ENCODE measurements at places on chromosomes 11 and 22. TPM values are rescaled to one million over a fixed set of nuclear protein-coding genes. Genes with fewer than 3 reads are reported as not detected.
A peak's percentile ranks its signal among the peaks of the same experiment; 100 is the strongest.

APOBEC3F gene
- total RNA-seq = 0.49 TPM

MLC1 gene
- total RNA-seq = 4.3 TPM

OVCH2 gene
- total RNA-seq = 1.2 TPM

DNA sequence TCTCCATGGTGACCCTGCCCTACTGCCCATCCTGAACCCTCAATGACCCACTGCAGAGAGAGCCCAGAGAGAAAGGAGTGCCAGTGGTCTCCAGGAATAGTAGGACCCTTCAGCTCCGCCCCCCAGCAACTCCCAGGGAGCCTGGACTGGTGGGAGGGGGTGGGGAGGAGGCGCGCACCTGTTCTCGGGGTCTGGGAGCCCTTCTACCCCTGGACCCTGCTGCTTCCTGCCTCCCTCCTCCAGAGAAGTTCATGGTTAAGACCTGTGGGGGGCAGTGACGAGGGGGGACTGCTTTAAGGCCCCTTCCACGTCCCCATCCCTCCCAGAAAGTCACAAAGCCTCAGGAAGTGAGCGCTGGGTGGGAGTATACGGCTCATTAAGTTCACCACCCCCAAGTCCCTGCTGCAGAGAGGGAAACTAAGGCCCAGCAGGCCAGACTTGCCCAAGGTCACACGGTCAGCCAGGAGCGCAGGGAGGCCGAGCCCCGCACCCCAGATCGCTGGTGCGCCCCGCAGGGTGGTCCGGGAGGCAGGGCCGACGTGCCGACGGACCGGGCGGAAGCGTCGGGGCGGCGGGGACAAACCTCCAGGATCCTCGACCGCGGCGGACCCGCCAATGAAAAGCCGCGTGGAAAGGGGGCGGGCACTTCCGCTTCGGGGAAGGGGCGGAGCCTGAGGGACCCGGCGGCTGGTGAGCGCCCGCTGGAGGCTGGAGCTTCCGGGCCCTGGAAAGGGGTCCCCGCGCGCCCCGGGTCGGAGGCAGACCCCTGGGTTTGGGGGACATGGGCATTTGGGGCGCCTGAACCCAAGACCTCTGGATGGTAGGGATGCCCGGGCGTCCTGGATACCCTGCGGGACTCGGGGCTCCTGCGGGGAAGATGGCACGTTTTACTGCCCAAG is at the start of the genes NUDT22 and TRPT1:
NUDT22 (plus strand) TSS at position 667 of the 899 bp plus-strand sequence. CDS start 379 bp downstream, outside the sequence.
TRPT1 (minus strand) TSS at position 579 of the 899 bp plus-strand sequence; CDS start at position 253, 326 bp downstream.
- H3K4me1 ChIP-seq = peaks cover 13% of the 10 kb centered on the region
- no peaks in the 10 kb centered on the region for H3K36me3 ChIP-seq
- H3K27ac ChIP-seq = peak within 1 kb of the TSS; percentile 93
- no peaks in the 10 kb centered on the region for H3K27me3 ChIP-seq
- peak within 1 kb of the TSS; percentile 96 for H3K4me3 ChIP-seq
- no peak for DNase-seq

DNA sequence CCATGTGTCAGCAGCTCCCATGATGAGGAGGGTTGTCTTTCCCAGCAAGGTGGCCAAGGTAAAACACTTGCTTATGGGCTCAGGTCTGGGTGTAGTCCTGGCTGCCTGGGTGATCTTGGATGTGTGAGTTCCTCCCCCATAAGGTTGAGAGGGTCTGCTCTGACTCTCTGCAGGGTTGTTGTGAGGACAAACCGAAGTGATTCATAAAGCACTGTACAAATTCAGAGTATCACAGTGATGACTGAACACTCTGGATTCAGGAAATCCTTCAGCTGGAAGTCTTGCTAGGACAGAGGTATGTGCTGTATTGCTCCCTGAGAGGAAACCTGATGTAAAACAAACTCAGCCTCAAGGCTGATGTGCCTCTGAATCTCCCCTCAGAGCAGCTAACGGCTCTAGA is 220.9 kb upstream of the PITPNB start:
- no peak overlapping the region for H3K4me3 ChIP-seq
- no peak for DNase-seq
- H3K36me3 ChIP-seq = no peaks in the 10 kb centered on the region
- no peaks in the 10 kb centered on the region for H3K27me3 ChIP-seq
- H3K4me1 ChIP-seq = peaks cover 6% of the 10 kb centered on the region

GRCh38 chr22:37279331-37280181 is 2.8 kb upstream of the CYTH4 start:
- H3K4me1 ChIP-seq = no peaks in the 10 kb centered on the region
- H3K27ac ChIP-seq = no peak overlapping the region
- H3K36me3 ChIP-seq = no peaks in the 10 kb centered on the region
- no peaks in the 10 kb centered on the region for H3K27me3 ChIP-seq
- H3K4me3 ChIP-seq = no peak overlapping the region
- DNase-seq = no peak

GRCh38 chr11:79371152-79371551 is 69.7 kb downstream of the TENM4 start:
- no peak overlapping the region for H3K27ac ChIP-seq
- H3K36me3 ChIP-seq = no peaks in the 10 kb centered on the region
- no peak overlapping the region for H3K4me3 ChIP-seq
- no peaks in the 10 kb centered on the region for H3K27me3 ChIP-seq
- H3K4me1 ChIP-seq = no peaks in the 10 kb centered on the region

DNA sequence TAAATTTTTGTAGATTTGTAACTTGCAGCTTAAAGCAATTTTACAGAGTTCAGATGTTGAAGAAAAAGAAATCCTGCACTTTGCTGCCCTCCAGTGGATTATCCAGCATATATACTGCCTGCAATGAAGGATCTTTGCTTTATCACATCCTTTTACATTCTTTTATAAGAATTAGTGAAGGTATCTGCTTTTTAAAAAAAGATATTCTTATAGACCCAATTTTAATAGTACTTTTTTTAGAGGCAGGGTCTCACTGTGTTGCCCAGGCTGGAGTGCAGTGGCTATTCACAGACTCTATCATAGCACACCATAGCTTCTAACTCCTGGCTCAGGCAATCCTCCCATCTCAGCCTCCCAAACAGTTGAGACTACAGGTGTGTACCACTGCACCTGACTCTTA is 60.7 kb downstream of the TTC17 start:
- H3K27ac ChIP-seq = no peak overlapping the region
- H3K27me3 ChIP-seq = no peaks in the 10 kb centered on the region
- no peak for DNase-seq
- H3K4me1 ChIP-seq = no peaks in the 10 kb centered on the region
- H3K4me3 ChIP-seq = no peak overlapping the region

DNA sequence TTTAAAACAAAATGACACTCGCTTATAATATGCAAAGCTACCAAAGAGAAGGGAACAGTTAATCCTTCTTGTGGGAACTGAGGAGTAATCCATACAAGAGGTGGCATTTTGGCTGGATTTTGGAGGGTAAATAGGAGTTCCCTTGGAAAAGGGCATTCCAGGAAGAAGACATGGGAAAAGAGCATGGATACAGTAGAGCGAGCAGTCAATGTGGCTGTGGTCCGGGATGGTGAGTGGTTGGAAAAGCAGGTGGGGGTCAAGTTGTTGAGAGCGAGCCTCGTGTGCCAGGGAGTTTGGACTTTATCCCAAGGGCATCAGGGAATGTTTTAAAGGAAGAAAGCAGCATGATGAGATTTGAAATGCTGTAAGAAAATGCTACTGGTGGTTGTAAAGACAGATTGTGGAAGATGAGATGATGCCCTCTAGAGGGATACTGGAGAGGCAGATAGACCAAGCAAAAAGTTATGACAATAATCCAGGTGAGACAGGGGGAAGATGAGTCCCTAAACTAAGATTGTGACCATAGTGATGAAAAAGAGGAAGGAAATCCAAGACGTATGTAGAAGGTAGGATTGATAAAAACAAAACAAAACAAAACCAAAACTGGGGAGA is 3.8 kb upstream of the MMP7 start:
- no peak for DNase-seq
- H3K4me1 ChIP-seq = no peaks in the 10 kb centered on the region
- H3K4me3 ChIP-seq = no peak overlapping the region
- no peaks in the 10 kb centered on the region for H3K27me3 ChIP-seq
- no peak overlapping the region for H3K27ac ChIP-seq

GRCh38 chr22:44741929-44742328 is 10.4 kb upstream of the ARHGAP8 start:
- H3K36me3 ChIP-seq = no peaks in the 10 kb centered on the region
- H3K4me3 ChIP-seq = no peak overlapping the region
- H3K27ac ChIP-seq = no peak overlapping the region
- H3K27me3 ChIP-seq = no peaks in the 10 kb centered on the region
- DNase-seq = no peak

DNA sequence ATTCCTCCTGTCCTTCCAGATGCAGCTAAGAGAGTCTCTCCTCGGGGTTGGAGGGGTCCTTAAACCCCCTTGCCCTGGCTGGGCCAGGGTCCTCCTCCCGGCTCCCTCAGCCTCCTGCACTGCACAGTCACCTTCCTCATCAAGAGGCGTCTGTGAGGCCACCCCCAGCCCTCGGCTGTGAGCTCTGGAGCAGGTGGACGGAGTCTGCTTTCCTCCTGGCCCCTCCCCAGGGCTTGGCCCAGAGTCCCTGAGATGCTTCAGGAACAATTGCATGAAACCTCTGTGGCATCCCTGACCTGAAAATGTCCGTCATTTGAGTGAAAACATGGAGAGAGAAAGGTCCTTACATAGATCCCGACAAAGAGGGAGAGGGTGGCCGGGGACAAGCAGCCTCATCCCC is 6.7 kb upstream of the FGF3 start:
- H3K27me3 ChIP-seq = no peaks in the 10 kb centered on the region
- no peaks in the 10 kb centered on the region for H3K36me3 ChIP-seq
- H3K4me3 ChIP-seq = no peak overlapping the region
- DNase-seq = no peak

All from thoracic aorta (tissue), 2 donors.